Activated effector memory CD4-positive, alpha-beta T cell treated with anti-CD3 and anti-CD28 coated beads, Interleukin-2, amount 50 U/mL, for 16 hours (primary cell): ENCODE measurements at places on chromosomes 2 and 18.

DNA sequence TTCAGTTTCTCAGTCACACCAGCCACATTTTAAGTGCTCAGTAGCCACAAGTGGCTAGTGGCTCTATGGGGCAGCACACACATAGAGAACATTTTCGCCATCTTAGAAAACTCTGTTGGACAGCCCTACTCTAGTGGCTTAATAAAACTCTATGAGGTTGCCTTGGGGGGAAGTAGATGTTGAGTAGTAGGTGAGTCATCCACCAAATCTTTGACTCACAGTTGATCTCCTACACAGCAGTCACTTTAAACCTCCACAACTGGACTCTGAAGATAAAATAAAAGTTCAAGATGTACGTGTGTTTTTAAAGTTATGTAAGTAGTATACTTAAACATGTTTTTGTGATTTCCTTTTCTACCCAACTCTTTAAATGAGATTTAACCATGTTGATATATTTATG lies 379.0 kb downstream of the SETBP1 start:
- DNase-seq = no peak

GRCh38 chr18:36724591-36725001 lies 104.2 kb downstream of the TPGS2 start:
- DNase-seq = no peak

DNA sequence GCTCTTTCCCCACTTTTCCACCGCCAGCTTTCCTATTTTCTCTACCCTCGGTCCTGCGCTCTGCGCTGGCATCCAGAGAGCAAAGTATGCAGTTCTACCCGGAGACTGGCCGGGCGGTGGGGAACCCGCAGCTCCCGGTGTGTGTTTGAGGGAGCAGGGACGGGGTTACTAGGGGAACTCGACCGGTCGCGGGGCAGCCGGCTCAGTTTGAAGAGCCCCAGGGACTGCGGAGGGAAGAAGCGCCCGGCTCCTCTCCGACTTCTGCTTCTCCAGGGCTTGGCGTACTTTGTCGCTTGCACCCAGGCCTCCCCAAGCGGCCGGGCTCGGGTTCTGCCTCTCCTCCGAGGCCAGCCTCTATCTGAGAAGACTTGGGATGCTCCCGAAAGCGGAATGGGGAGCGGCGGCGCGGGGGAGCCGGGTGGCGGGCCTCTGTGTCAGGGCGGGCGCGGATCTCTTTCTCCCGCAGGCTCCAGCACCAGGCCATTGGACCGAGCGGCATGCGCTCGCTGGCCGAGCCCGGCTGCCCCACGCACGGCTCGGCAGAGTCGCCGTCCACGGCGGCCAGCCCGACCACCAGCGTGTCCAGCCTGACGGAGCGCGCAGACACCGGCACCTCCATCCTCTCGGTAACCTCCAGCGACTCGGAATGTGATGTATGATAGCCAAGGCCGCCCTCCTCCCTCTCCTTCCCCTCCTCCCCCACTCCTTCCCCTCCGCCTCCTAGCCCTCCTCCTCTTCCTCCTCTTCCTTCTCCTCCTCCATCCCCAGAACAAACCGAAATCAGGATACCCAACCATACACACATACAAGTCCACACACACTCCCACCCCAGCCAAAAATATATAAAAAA lies 2.8 kb downstream of the SIX3 start:
- DNase-seq = peak; percentile 58

GRCh38 chr2:112148477-112148876 lies 10.3 kb downstream of the FBLN7 start:
- peak; percentile 46 for DNase-seq

DNA sequence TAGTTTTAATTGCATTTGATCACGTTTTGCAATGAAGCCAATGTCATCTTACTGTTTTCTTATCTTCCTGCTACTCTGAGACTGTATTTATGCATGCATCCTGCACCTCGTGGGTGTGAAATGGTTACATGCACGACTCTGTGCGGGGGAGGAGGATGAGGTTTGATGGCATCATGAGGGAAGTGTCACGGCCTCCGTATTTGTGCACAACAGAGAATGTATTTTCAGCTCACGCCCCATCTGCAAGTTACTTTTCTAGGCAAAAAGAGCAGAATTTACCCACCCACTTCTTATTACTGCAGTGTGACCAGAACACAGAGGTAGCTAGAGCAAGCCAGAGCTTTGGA lies 145.1 kb downstream of the TDRD15 start:
- DNase-seq = no peak

DNA sequence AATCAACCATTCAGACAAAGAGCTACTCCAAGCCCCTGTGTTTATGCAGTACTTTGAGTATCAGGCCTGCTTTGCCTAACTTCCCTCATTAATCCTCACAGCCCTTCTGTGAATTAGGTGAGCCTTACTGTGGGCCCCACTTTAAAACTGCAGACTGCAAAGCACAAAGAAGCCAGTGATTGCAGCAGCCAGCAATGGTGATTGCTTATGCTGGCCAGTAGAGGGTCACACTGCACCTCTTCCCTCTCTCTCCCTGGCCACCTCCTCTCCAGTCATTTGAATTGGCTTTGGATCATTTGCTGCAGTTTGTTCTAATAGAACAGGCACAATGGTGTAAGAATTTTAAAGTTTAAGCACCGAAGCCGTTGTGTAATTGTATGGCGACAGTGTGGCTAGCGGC lies 229.9 kb downstream of the AGPS start:
- DNase-seq = no peak

DNA sequence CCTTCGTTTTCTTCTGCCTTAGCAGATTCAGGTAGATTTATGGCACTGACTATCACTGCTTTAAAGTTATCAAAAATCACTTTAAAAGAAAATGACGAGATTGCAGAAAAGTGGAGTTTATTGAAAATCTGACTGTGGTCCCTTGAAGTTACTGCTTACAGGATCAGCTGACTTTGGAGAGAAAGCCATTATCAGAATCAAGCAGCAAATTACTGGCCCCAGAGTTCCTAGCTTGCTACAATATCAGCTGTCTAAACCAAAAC lies 18.5 kb downstream of the MBP start:
- DNase-seq = no peak

DNA sequence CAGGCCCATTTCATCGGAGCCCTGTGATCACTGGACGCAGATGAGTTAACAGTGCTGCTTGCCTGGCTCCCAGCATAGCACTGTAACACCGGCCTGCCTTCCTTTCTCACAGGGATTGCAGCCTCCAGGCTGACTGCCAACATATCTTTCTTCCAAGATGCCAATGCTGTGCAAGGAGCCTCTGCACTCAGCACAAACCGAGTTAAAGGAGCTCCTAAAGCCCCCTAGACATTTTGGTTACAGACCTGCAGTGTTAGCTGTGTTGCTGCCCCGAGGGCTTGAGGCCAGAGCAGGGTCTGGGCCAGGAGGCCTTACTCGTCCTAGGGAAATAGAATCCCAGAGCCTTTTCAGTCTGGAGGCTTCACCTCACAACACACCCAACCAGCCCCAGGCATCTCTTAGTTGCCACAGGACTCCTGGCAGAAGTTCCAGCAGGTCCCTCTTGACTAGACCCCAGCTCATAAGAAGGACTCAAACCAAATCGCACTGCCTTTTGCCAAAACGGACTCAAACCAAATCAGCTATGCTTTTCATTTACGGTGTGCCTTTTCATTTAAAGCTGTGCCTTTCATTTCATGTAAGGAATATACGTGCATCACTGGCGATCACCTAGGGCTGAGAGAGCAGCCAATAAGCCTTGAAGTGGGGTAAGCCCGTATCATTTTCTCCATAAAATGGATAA lies 58.4 kb upstream of the EML4 start:
- DNase-seq = no peak

- DNase-seq = no peak
These were observed 33.2 kb downstream of the TOGARAM2 start for GRCh38 chr2:29014331-29014730.

- no peak for DNase-seq
These were observed 350.2 kb upstream of the CHAC2 start for GRCh38 chr2:53417385-53417784.

DNA sequence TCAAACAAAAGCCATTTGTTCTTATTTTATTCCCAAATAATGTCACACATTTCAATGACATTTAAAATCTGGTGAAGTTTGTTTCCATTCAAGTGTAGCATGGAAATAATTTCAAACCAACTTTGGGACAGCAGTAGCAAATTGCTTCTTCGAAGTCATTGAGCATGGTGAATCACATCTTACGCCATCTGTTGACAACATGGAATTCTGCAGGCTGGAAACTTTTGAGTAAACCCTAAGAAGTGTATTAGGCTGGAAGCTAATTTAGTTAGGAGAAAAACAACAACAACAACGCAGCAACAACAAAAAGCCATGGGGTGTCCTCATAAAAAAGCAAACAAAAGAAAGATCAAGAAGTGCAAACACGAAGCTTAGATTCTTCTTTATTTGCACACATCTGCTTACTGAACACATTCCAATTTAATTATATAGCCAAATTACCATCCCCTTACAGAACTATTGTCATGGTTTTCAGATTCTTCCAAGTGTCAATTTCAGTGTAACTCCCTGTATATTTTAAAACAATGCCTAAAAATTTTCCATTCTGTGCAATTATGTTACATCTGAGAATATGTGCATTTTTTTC lies 659.0 kb upstream of the CDH7 start:
- DNase-seq = no peak

GRCh38 chr2:66521291-66521922 lies 86.5 kb downstream of the MEIS1 start:
- DNase-seq = no peak

DNA sequence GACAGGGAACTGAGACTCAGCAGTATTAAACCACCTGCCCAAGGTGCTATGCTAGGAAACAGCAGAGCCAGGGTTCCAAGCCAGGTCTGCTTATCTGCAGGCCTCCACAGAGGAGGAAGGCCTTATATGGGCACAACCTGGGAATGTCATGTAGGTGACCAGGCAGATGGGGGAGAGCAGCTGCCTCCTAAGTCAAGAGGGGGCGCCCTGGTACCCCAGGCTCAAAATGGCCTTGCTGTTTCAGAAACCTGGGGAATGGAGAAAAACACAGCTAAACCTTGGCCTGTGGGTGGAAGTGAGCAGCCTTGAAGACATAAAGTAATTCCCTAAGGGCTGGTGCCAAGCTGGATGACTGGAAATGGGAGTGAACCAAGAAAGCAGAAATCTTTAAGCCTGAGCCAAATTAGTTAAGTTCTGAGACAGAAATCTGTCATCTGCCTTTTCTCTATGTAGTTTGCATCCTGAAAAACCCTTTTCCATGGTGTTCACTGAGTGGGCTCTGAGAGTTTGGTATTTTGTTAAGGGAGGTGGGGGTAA lies 79.1 kb downstream of the MAPK4 start:
- DNase-seq = no peak

GRCh38 chr2:149954981-149955600 lies 367.5 kb upstream of the MMADHC start:
- DNase-seq = no peak
